Type B pancreatic cell (in vitro differentiated cells): ENCODE measurements at places on chromosomes 5 and 9. TPM values are rescaled to one million over a fixed set of nuclear protein-coding genes. Genes with fewer than 3 reads are reported as not detected.

GRCh38 chr5:149406203-149406978, 27.3 kb upstream of the IL17B start:
- no peak for DNase-seq

- DNase-seq = no peak
Measured at GRCh38 chr5:128774605-128775004, 190.7 kb upstream of the SLC27A6 start.

- no peak for DNase-seq
Measured at GRCh38 chr5:91092859-91093783, 290.0 kb downstream of the ARRDC3 start.

PCDHGC3 gene
- 11.0 and 60.3 TPM in 2 replicates for total RNA-seq
